Esophagus squamous epithelium (tissue), 5 donors: ENCODE measurements at places on chromosomes 3 and 15.

DNA sequence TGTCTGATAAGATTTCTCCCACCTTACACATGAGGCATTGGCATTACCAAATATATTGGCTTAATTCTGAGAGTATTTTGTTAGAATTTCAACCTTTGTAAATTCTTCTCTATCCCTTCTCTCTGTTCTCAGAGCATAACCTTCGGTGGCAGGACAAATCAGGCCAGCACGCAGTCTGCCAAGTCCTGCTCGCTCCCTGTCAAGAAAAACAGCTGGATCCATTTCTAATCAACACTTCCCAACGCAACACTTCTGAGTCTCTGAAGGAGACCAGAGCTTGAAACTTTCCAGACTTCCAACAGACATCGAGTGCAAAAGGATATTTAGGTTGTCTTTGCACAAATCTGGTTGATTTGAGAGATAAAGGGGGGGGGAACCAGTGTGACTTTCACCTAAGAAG lies 125.7 kb downstream of the SV2B start:
- no peak overlapping the region for H3K4me3 ChIP-seq
- H3K4me1 ChIP-seq = no peaks in the 10 kb centered on the region
- no peaks in the 10 kb centered on the region for H3K27me3 ChIP-seq
- no peak for DNase-seq

- no peak for DNase-seq
- no peaks in the 10 kb centered on the region for H3K4me1 ChIP-seq
- H3K4me3 ChIP-seq = no peak overlapping the region
These were observed 155.5 kb upstream of the TNIK start for GRCh38 chr3:171615686-171616085.

DNA sequence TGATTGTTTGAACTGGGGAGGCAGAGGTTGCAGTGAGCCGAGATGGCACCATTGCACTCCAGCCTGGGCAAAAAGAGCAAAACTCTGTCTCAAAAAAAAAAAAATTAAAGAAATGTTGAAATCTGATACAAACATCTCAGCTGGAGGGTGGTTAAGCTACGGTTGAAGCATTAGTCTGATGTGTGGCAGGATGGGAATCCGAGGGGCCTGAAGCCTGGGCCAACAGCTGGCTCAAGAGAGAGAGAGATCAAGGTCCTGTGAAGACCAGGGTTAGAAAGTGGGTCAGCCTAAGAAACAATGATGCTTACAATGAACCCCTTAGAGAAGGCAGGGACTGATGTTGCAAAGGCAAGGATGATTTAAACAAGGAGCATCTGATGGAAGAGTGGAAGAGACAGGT lies 69.8 kb downstream of the CD200R1L start:
- H3K4me3 ChIP-seq = no peak overlapping the region
- H3K36me3 ChIP-seq = no peaks in the 10 kb centered on the region
- no peaks in the 10 kb centered on the region for H3K27me3 ChIP-seq
- H3K4me1 ChIP-seq = peaks cover 63% of the 10 kb centered on the region

- no peak for DNase-seq
- H3K4me3 ChIP-seq = no peak overlapping the region
- peak overlapping the region; percentile 80 for H3K27ac ChIP-seq
- H3K4me1 ChIP-seq = peaks cover 24% of the 10 kb centered on the region
These were observed 163.4 kb downstream of the KLF13 start for GRCh38 chr15:31489801-31490646.

GRCh38 chr3:170350515-170351413 lies 6.8 kb upstream of the SKIL start:
- DNase-seq = no peak
- H3K4me1 ChIP-seq = peaks cover 8% of the 10 kb centered on the region
- no peak overlapping the region for H3K27ac ChIP-seq

DNA sequence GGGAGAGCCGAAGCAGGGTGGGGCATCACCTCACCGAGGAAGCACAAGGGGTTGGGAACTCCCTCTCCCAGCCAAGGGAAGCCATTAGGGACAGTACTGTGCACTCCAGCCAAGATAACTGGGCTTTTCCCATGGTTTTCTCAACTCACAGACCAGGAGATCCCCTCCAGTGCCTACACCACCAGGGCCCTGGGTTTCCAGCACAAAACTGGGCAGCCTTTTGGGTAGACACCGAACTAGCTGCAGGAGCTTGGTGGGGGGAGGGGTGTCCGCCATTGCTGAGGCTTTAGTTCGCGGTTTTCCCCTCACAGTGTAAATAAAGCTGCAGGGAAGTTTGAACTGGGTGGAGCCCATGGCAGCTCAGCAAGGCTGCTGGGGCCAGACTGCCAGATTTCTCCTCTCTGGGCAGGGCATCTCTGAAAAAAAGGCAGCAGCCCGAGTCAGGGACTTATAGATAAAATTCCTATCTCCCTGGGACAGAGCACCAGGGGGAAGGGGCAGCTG lies 129.6 kb upstream of the LMCD1 start:
- no peak overlapping the region for H3K4me3 ChIP-seq
- no peaks in the 10 kb centered on the region for H3K27me3 ChIP-seq
- no peak for DNase-seq
- no peaks in the 10 kb centered on the region for H3K4me1 ChIP-seq
- H3K27ac ChIP-seq = no peak overlapping the region

- no peak for DNase-seq
- H3K36me3 ChIP-seq = no peaks in the 10 kb centered on the region
- no peaks in the 10 kb centered on the region for H3K27me3 ChIP-seq
- no peak overlapping the region for H3K27ac ChIP-seq
These were observed 18.7 kb upstream of the GK5 start for GRCh38 chr3:142244056-142244455.

- no peak overlapping the region for H3K27ac ChIP-seq
- H3K4me3 ChIP-seq = no peak overlapping the region
- DNase-seq = no peak
- no peaks in the 10 kb centered on the region for H3K36me3 ChIP-seq
- H3K4me1 ChIP-seq = no peaks in the 10 kb centered on the region
- H3K27me3 ChIP-seq = no peaks in the 10 kb centered on the region
These were observed 225.9 kb downstream of the GREM1 start for GRCh38 chr15:32943711-32944110.

DNA sequence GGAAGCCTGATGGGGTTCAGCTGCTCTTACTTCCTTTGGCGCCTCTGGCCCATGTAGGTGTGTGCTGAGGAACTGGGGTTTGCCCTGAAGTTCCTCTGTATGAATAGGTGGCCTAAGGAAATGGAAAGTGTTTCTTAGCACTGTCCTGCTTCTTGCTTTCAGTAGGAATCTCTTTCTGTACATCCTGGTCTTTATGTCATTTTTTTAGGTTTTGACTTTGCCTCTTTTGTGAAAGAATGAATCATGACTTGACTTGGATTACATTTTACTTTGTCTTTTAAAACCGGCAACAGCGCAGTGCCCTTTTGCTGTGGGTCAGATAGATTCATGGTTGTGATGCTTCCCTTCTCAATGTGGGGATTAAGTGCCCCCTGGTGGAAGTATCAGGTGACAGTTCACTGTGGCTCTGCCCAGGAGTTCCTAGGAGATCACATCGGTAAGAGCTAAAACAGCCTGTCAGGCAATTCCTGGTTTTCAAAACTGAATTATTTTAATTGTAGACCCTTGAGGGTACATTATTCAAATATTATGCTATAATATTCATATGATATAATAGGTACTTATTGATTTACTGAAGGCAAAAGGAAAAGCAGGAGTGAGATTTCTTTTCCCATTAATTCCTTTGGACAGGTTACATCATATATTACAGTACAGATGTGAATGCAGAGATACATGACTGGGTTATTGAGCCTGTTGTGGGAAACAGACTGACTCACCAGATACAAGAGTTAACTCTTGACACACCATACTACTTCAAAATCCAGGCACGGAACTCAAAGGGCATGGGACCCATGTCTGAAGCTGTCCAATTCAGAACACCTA lies 95.4 kb downstream of the HCN4 start:
- no peaks in the 10 kb centered on the region for H3K4me1 ChIP-seq
- H3K36me3 ChIP-seq = no peaks in the 10 kb centered on the region
- H3K27ac ChIP-seq = no peak overlapping the region
- no peak overlapping the region for H3K4me3 ChIP-seq
- DNase-seq = no peak
- no peaks in the 10 kb centered on the region for H3K27me3 ChIP-seq

GRCh38 chr15:69719527-69720240 lies 267.1 kb downstream of the RPLP1 start:
- peaks cover 6% of the 10 kb centered on the region for H3K4me1 ChIP-seq
- no peak for DNase-seq
- H3K27me3 ChIP-seq = no peaks in the 10 kb centered on the region
- H3K27ac ChIP-seq = peak overlapping the region; percentile 6
- no peaks in the 10 kb centered on the region for H3K36me3 ChIP-seq

DNA sequence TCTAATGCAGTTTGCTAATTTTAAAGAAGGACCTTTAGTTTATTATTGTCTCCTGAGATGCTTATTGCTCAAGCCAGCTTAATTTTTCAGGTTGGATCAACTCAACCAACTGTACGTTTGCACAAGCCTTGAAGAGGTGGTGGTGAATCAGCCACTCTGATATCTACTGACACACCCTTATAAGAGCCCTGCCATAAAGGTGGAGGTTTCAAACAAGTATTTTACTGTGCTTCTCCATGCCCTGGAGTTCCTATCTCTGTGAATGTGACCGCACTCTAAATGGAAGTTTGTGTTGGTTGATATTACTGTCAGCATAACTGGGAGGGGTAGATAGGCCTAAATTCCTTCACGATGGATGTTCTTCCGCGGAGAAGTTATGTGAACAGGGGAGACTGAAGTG lies 297.3 kb upstream of the UBE2E1 start:
- no peak overlapping the region for H3K4me3 ChIP-seq
- H3K27ac ChIP-seq = no peak overlapping the region
- no peaks in the 10 kb centered on the region for H3K27me3 ChIP-seq

GRCh38 chr3:25603703-25604102 lies 61.0 kb downstream of the TOP2B start:
- no peak for DNase-seq
- no peaks in the 10 kb centered on the region for H3K36me3 ChIP-seq
- H3K27ac ChIP-seq = no peak overlapping the region
- H3K4me3 ChIP-seq = no peak overlapping the region
- H3K4me1 ChIP-seq = peaks cover 8% of the 10 kb centered on the region

DNA sequence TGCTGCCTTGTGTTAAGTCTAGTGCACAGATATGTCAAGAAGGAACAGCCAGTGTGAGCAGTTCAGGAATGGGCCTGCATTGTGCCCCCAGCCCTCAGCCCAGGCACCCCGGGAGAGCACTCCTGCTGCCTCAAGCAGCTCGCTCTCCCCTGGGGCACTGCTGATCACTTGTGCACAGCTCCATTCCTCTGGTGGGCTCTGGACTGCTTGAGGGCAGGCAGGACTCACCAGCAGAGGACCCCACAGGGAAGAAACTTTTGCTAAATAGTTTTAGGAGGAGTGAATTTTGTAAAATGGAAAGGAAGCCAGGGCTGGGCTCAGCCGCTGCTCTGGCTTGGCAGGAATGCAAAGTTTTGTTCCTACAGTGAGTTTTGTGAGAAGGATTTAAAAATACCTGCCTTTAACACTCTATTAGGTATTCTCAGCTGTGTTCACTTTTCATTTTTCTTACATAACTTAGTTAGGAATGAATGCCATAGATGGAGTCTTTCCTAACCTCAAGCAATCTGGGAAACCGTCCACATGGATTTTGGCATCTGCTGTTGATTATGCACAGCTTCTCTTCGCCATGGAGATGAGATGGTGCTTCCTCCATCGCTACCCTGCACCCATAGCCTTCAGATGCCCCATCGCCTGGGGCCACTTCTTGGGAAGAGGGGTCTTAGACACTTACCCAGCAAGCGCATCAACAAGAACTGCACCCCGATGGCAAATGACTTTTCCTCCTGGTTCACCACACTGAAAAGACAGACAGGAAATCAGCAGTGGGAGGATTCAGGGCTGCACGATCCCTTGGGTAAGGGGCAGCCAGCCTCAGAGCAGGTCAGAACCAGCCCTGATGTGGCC lies 42.3 kb upstream of the RAB6B start:
- H3K4me3 ChIP-seq = no peak overlapping the region
- peaks cover 39% of the 10 kb centered on the region for H3K4me1 ChIP-seq
- no peak overlapping the region for H3K27ac ChIP-seq
- peaks cover 20% of the 10 kb centered on the region for H3K36me3 ChIP-seq
- H3K27me3 ChIP-seq = no peaks in the 10 kb centered on the region

DNA sequence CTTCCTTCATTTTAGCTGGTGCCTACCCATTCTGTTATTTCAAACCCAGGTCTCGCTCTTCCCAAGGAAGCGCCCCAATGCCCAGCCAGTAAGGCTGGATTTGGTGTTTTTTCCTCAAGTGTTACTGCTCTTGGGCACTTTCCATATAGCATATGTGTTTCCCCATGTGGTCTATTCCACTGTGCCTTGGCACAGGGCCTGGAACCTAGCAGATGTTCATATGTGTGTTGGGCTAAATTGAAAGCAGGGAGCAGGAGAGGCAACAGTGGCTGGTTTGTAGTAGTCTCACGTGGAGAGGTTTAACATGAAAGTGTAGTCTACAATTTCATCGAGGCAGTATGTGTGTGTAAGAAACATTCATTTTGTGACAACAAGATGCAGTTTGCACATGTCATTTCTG lies 48.2 kb upstream of the TEX264 start:
- no peak overlapping the region for H3K4me3 ChIP-seq
- H3K27ac ChIP-seq = peak overlapping the region; percentile 74
- H3K27me3 ChIP-seq = no peaks in the 10 kb centered on the region
- no peak for DNase-seq
- no peaks in the 10 kb centered on the region for H3K36me3 ChIP-seq
- peaks cover 31% of the 10 kb centered on the region for H3K4me1 ChIP-seq

GRCh38 chr3:136135039-136135802 lies 60.9 kb downstream of the MSL2 start:
- H3K27ac ChIP-seq = no peak overlapping the region
- H3K36me3 ChIP-seq = no peaks in the 10 kb centered on the region
- no peaks in the 10 kb centered on the region for H3K27me3 ChIP-seq
- no peaks in the 10 kb centered on the region for H3K4me1 ChIP-seq
- no peak overlapping the region for H3K4me3 ChIP-seq
- DNase-seq = no peak

DNA sequence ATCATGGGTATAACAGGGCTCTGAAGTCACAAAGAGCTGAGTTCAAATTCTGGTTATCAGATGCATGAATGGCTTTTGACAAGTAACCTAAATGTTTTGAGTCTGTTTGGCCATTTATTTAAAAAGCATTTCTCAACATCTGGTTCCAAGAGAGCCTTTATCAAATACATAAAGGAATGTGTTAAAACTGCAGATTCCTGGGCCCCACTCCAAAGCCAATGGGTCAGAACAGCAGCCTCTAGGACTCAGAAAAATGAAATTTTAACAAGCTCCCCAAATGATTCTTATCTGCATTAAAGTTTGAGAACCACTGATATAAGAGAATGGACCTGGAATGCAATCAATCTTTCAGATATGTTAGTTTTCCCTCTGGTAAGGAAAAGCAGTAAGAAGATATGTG lies 3.4 kb downstream of the B4GALT4 start:
- H3K4me3 ChIP-seq = no peak overlapping the region
- H3K4me1 ChIP-seq = peaks cover 21% of the 10 kb centered on the region
- H3K36me3 ChIP-seq = peaks cover 47% of the 10 kb centered on the region

GRCh38 chr15:58064980-58065444 lies 499 bp downstream of the ALDH1A2 start:
- DNase-seq = no peak
- H3K27me3 ChIP-seq = peaks cover 93% of the 10 kb centered on the region
- no peak overlapping the region for H3K4me3 ChIP-seq
- peak overlapping the region; percentile 11 for H3K27ac ChIP-seq
- peaks cover 7% of the 10 kb centered on the region for H3K4me1 ChIP-seq

- no peak overlapping the region for H3K27ac ChIP-seq
- H3K36me3 ChIP-seq = no peaks in the 10 kb centered on the region
- no peaks in the 10 kb centered on the region for H3K27me3 ChIP-seq
- H3K4me3 ChIP-seq = no peak overlapping the region
- H3K4me1 ChIP-seq = no peaks in the 10 kb centered on the region
These were observed 47.4 kb downstream of the SHQ1 start for GRCh38 chr3:72800869-72801268.

- H3K27ac ChIP-seq = no peak overlapping the region
- H3K27me3 ChIP-seq = no peaks in the 10 kb centered on the region
- peaks cover 6% of the 10 kb centered on the region for H3K4me1 ChIP-seq
- no peak for DNase-seq
- H3K4me3 ChIP-seq = no peak overlapping the region
- H3K36me3 ChIP-seq = peaks cover 33% of the 10 kb centered on the region
These were observed 6.2 kb upstream of the TLR9 start for GRCh38 chr3:52231502-52232278.
